NCI-H1417 treated with DMSO at 0.1 percent for 48 hours (cell line): ENCODE measurements at places on chromosomes 3 and 15.

GRCh38 chr3:155912579-155913190 lies 42.2 kb downstream of the GMPS start:
- no peak for DNase-seq

DNA sequence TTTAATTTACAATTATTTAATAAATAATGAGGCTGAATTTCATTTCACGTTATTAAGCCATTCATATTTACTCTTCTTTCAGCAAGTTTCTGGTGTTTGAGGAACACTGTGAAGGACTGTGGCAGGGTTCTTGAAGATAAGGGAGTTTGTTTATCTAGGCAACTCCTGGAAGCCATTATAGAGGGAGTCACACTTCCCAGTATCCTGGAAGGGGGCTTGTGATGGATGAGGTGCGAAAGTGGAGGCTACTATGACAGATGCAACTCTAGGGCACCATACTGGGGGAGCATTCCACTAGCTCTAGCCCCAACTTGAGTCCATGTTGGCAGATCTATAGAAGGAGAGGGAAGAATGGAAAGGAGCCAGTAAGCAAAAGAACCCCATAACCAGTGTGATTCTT lies 14.4 kb downstream of the CNOT10 start:
- DNase-seq, result no peak

DNA sequence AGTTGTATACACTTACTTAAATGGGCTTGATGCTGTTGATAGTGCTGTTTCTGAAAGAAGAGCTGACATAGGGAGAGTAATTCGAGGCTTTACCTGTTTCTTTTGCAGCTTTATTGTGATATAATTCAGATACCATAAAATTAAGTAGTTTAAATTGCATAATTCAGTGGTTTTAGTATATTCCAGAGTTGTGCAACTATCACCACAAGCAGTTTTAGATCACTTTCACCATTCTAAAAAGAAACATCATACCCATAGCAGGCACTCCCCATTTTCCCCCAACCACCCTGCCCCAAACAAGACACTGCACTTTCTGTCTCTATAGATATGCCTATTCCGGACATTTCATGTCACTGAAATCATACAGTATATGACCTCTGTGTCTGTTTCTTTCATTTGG lies 98.5 kb downstream of the MTHFS start:
- DNase-seq, result no peak

DNA sequence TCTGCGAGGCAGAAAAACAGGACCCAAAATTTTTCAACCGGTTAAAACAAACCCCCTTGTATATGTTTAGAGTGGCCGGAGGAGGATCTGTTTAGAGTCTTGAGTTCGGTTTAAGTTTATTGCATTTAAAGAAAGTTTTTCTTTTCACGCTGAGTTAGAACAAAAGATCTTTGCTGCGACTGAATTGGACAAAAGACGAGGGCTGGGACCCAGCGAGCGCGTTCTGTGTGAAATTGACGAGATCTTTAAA lies 9.8 kb downstream of the NR2F2 start:
- no peak for DNase-seq

GRCh38 chr3:78091478-78092119 lies 1051.7 kb downstream of the ROBO2 start:
- no peak for DNase-seq

DNA sequence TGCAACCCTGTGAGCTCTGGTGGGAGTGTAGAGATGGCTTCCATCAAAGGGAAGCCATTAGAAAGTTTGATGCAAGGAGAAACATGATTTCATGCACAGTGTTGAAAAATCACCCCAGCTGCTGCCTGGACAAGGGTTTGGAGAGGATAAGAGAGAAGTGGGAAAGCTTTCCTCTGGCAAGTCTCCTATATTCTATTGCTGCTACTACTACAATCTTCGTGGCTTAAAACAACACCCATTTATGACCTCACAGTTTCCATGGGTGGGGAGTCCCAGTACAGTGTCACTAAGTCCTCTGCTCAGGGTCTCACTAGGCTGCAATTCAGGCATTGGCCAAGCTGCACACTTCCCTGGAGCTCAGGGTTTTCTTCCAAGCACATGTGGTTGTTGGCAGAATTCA lies 229.3 kb downstream of the TAFA4 start:
- DNase-seq, result no peak

DNA sequence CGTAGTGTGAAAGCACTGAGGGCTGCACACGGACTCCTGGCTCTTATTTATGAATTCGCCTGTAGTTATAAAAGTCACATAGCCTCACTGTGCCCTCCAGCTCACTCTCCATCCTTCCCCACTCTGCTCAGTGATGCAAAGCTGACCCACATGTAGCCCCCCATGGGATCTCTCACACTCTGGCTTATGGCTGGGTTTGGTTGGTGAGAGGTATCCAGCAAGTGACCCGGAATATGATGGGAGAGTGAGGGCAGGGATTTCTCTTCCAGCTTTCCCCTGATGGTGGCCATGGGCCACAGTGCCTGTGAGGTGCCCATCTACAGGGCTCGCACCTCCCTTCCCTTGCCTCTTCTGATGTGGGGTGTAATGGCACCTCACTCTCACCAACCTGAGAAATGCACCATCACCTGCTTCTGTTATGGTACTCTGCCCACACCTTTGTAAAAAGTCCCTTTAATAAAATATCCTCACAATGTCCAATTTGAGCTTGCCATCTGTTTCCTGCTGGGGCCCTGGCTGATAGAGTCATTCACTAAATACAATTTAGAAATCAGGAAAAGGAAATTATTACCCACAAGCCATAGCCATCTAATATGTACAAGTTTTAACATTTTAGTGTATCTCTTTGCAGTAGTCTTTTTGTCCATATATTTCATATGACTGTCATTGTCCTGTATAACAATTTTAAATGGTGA lies 93.6 kb downstream of the SCN11A start:
- DNase-seq, result no peak

DNA sequence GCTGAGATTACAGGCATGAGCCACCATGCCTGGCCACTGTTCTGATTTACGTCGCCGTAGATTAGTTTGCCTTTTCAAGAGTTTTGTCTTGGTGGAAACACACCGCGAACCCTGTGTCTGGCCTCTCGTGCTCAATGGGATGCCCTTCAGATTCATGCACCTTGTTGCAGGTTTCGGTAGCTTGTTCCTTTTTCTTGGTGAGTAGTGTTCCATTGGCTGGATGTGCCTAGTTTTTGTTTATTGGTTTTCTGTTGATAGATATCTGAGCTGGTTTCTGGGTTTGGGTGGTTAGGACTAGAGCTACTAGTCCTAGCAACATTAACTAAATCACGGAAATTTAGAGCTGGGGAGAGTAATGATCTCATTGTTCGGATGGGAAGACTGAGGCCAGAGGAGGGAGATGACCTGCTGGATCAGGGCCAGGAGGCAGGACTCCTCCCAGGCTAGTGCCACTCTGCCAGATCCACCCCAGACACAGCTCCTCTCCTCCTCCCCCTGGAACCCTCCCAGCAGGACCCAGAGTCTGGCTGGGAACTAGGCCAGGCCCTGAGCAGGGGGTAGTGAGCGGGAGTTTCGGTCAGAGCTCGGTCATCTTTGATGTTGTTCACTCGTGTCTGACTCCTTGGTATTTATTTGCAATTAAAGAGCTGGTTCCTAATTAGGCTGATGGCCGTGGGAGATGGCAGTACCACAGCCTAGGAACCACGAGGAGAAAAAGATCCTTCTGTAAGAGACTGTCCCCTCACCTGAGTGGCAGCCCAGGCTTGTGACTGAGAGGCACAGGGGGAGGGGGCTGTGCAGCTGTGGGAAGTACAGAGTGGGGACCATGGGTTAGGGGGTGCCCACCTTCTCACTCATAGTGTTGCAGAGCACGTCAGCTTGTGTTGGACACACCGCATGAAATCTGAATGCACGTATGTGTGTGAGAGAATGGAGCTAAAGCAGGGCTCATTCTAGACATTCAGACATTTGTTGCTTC lies 73.4 kb downstream of the SMAD6 start:
- DNase-seq, result no peak

DNA sequence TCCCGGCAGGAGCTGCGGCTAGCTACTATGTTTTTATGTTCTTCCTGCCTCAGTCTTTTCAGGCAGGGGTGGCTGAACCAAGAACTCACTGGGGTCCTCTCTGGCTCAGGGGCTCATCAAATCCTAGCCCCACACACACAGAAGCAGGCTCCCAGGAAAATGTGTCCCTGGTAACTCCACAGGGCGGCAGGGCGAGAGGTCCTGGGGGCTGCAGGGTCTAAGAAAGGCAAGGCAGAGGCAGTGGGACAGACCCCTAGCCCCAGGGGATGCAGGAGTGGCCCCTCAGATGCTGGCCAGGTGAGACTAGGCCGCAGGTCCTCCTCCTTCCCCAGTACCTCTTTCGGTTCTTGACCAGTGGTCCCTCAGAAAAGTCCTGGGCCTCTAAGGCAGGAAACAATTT lies 48.9 kb downstream of the PTH1R start:
- no peak for DNase-seq

- no peak for DNase-seq
Measured at GRCh38 chr3:185215873-185216606, 37.8 kb downstream of the EHHADH start.

GRCh38 chr3:177887475-177887874 lies 648.8 kb upstream of the KCNMB2 start:
- no peak for DNase-seq

GRCh38 chr3:165521131-165521871 lies 315.9 kb downstream of the BCHE start:
- no peak for DNase-seq

DNA sequence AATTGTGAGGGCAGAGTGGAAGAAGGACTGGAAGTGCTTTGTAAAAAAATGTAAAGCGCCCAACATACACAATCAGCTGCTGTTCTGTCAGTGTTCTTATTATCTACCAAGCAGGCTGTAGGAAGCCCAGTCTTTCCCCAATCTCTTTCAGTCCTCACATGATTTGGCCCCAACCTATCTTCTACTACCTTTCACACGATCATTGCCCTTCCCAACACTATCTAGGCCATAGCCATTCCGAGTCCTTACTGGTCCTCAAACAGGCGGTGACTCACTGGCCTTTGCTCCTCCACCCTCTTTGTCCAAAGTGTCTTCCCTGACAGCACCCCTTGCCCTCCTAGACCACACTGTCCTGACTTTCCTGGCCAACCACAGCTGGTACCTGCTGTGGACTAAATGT lies 861 bp upstream of the RFT1 start:
- no peak for DNase-seq

DNA sequence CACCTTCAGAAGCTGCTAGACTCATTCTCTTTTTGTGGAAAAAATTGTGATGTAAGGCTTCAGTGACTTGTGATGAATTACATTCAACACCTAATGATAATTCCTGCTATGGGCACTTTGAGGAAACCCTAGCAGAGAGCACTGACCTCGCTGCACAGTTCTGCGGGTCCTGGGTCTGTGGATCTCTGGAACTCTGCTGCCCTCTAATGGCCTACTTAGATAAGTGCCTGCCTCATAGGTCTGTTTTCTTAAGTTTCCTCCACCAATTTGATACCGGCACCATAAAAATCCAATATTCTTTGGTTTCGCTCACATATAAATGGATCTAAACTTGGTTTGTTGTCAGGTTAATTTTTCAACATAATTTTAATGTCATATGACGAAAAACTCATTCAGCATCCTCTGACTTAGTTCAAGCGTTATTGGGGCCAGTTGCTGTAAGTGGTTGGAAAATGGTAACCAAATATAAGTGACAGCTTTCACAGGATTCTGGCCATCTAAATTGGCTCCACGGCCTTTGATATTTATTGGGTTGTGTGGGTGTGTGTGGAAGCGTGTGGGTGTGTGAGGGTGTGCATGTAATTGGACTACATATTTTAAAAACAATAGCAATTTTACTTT lies 10.4 kb downstream of the SLITRK3 start:
- peak; percentile 65 for DNase-seq

DNA sequence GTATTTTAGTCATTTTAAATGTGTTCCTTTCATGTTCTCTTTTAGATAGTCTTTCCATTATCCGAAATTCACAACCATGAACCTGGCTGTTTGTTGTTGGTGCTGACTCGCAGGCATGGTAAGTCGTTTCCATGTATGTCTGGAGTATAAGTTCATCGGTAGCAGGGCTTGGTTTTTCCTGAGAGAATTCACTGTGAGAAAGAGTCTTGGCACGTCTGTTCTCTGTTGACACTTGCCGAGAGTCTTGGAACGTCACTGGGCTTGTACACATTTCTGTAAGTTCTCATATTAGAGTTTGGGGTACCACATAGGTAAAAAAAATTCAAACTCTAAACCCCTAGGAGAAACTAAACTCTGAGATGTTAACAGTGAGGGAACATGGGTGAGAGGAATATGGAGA lies 29.4 kb upstream of the EIF4A2 start:
- no peak for DNase-seq

DNA sequence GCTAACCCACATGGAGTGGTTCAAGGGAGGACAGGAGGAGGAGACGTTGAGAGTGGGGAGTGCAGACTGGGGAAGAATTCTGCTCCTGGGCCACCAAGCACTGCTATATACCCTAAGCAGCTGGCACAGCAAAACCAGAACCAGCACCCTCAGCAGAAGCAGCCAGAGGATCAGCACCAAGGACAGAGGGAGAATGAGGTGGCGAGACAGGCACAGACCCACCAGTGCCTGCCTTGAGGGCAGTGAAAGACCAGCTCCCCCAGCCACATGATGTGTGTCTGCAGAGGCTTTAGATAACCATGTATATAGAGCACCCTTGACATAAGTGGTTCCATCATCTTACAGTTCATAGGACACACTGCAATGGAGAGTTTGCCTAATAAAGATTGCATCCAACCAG lies 319.0 kb downstream of the GABRB3 start:
- DNase-seq, result no peak

DNA sequence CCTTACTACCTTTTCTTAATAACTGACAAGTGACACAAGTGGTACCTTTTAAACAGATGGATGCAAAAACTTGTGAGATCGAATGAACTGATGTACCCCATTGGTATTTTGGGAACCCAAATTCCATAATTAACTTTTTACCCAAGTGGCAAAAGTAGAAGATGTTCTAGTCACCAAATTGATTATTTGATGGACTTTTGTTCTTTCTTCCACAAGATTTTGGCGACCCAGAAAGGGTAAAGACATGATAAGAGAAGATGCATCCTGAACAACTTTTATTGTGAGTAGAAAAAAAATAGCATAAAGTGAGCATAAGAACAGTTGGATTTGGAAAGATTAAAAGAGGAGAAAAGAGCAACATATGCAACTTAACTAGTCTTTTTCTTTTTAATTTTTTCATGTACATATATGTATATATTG lies 159.5 kb downstream of the TIGIT start:
- DNase-seq, result no peak

DNA sequence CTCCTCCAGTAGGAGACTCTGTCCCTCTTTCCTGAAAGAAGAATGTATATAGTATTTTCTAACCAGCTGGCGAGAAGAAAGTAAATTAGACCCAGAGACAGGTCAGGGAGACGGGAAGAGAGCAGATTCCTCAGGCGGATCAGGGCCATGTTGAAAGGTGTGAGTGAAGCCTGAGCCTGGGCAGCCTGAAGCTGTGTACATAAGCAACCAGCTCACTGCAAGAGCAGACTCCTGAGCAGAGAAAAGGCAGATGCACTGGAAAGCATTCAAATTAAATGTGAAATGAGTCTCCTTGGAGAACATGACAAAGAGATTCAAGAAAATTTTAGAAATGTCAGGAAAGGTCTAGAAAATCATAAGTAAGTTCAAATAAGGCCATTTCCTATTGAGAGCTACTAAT lies 165.8 kb downstream of the GOLIM4 start:
- DNase-seq, result no peak

- no peak for DNase-seq
Measured at GRCh38 chr3:86985181-86985826, 5.6 kb downstream of the VGLL3 start.

GRCh38 chr3:166071-166470 lies 30.5 kb upstream of the CHL1 start:
- no peak for DNase-seq

GRCh38 chr3:151912028-151912427 lies 38.6 kb downstream of the SUCNR1 start:
- DNase-seq, result no peak

- DNase-seq, result no peak
Measured at GRCh38 chr3:105752791-105753415, 115.9 kb downstream of the CBLB start.
